Islet precursor cell (in vitro differentiated cells): ENCODE measurements at places on chromosomes 11 and 22.

DNA sequence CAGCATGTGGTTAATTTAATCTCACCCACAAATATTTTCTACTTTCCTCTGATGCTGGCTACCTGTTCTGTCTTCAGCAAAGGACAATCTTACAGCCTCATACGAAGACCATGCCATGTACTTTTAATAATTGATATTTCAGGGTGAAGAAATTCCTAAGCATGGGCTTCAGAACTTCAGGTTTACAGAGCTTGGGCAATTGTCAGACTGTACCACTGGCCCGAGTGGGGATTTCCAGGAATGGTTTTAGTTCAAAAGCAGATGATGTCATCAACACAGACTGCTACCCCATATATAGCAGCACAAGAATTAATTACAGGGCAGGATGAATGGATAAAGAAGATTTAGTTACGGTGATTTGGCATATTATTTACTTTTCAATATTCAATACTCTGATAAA is 171.8 kb downstream of the ETS1 start:
- DNase-seq, result no peak

DNA sequence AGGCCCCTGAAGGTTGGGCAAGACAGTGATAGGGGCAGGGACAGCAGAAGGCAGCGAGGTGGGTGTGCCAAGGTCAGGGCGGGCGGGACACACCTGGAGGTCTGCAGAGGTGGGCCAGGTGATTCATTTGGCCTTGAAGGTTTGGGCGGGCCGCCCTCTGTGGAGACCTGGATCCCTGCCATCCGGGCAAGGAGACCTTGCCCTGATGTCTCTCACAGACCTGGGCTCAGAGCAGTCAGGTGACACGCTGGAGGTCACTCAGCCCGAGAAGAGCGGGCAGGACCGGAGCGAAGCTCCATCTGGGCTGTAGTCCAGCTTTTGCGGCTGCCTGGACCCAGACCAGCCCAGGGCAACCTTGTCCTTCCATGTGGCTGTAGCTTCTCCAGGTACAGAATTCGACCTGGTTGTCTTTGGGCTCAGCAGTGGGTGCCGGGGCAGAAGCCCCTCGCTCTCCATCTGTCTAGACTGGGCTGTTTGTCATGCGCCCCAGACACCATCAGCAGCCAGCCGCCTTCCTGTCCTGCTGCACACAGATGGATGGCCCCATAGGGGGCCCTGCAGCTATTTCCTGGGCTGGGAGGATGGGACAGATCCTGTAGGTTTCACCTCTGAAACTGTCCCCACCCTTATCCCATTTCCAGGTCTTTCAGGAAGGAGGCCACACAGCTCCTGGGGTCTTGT is 3.1 kb downstream of the MRGPRG start:
- DNase-seq, result peak; percentile 49

- DNase-seq, result no peak
Observed at GRCh38 chr22:44167501-44167900, 13.2 kb upstream of the PARVG start.

DNA sequence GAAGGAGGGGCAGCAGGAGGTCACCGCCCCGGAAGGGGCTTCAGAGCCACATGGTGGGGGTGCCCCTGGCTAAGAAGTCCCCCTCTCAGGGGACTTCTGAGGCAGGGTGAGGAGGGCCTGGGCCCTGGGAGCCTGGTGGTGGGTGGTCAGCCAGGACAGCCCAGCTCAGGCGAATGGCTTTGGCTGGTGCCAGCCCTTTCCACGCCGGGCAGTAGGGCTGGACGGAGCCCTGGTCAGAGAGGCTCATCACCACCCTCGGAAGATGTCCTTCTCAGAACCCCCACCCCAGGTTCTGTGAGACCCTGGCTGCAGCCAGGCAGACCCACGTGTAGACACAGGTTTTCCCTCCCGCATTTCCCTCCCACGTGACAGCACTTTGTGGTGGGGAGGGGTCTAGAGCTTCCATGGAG is 35.9 kb downstream of the OSBPL5 start:
- DNase-seq, result peak; percentile 47

- DNase-seq, result no peak
Observed at GRCh38 chr11:69130654-69131053, 25.1 kb upstream of the SMIM38 start.

GRCh38 chr22:25490896-25491295 is 73.6 kb upstream of the GRK3 start:
- DNase-seq, result no peak

DNA sequence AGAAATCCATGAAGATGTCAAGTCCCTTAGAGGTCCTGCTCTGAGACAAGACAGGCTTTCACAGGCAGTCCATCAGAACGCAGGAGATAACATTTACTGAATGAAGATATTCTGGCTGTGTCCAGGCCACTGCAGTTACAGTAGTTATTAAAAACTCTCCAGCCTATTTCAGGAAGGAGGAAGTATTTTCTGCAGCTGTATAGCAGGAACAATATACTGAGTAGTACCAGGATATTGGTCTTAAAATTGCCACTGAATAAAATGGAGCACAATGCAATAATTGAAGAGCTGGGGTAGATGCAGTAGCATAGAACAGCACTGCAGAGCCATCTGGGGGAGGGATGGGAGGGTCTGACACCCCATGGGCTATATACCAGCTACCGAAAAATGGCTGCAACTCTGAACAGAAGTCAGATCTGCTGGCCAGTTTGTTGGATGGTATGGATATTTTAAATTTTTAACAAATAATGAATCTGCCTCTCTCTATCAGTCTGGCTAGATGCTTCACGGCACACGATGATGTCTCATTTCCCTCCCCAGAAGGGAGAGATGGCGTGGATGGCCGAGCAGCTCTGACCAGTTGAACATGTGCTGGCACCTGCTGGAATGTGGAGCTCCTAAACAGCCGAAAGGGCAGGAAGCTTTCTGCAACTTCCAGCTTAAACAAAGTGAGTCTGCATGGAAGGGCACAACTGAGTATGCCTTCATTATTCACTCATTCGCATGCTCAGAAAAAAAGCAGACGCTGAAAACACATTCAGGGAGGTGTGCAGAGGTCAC is 342.1 kb upstream of the SYN3 start:
- no peak for DNase-seq

- no peak for DNase-seq
Observed at GRCh38 chr11:93537049-93537448, 6.1 kb downstream of the SMCO4 start.

DNA sequence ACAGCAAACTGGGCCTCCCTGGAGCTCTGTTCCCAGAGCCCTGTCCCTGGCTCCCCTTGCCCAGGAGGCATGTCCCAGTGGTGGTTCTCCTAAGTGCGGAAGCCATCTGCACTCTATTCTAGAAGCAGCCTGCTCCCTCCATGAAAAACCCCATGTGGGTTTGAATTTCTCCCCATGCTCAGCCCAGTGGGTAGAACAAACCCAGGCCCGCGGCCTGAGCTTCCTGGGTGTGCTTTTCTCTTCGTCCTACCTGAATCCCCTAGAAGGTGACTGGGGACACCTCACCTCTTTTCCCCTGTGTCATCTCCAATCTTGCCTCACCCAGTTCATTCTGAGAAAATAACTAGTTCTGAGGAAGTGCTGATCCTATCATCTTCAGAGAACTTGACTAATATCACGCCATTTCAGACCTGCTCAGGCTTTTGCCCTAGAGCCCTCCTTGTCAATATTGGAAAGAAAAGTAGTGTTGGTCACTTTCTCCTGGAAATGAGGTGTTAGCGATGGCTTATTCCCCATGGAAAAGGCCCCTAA is 15.9 kb downstream of the IL10RA start:
- DNase-seq, result peak; percentile 34

- no peak for DNase-seq
Observed at GRCh38 chr11:1878137-1879031, 13.3 kb downstream of the PRR33 start.

- peak; percentile 20 for DNase-seq
Observed at GRCh38 chr11:14224395-14224794, 134.6 kb downstream of the RRAS2 start.

DNA sequence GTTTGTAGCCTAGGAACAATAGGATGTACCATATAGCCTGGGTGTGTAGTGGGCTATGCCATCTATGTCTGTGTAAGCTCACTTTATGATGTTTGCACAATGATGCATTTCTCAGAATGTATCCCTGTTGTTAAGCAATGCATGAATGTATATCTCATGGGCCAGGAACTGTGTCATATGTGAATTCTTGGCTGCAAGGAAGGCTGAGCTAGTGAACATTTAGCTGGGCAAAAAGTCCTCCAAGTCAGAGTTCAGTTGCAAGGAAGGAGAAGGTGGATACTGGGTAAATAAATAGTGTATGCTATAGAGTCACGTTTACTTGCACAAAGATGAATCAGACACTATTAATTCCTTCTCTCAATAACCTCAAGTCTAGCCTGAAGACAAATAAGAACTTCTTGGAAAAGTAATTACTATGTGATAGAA is 136.1 kb downstream of the EHF start:
- DNase-seq, result no peak

DNA sequence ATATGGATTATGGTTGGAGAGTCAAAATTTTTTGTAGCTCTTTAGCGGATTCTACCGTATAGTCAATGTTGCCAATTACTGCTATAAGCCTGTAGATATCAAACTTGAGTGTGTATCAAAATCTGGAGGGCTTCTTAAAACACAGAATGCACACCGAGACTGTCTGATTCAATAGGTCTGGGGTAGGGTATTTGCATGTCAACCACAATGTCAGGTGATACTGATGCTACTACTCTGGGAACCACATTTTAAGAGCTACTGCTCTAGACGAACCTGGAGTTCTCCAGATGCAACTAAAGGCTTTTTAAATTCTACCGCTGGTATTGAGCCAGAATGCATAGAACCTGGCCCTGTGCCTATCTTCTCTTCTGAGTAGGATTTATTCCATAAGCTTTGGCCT is 15.8 kb upstream of the MS4A4A start:
- DNase-seq, result no peak

- no peak for DNase-seq
Observed at GRCh38 chr22:17938484-17938924, 85.9 kb downstream of the MICAL3 start.

- no peak for DNase-seq
Observed at GRCh38 chr11:12248330-12248729, 129.0 kb upstream of the PARVA start.

GRCh38 chr22:20567371-20567847 is 60.0 kb downstream of the MED15 start:
- DNase-seq, result peak; percentile 87

GRCh38 chr22:35886309-35886708 is 142.3 kb downstream of the RBFOX2 start:
- DNase-seq, result no peak

- no peak for DNase-seq
Observed at GRCh38 chr11:3835751-3836150, 5.0 kb downstream of the RHOG start.

DNA sequence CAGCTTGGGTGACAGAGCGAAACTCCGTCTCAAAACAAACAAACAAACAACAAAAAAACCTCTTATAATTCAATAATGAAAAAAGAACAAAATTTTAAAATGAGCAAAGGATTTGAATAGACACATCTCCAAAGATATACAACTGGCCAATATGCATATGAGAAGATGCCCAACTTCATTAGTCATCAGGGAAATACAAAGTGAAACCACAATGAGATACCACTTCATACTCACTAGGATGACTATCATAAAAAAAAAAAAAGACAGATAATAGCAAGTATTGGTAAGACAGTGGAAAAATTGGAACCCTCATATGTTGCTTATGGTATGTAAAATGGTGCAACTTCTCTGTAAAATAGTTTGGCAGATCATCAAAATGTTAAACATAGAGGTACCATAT is 28.7 kb upstream of the BARX2 start:
- DNase-seq, result no peak

- DNase-seq, result peak; percentile 38
Observed at GRCh38 chr11:120025606-120026335, 112.1 kb downstream of the TRIM29 start.

- DNase-seq, result no peak
Observed at GRCh38 chr11:112042161-112042960, 17.2 kb downstream of the DLAT start.

DNA sequence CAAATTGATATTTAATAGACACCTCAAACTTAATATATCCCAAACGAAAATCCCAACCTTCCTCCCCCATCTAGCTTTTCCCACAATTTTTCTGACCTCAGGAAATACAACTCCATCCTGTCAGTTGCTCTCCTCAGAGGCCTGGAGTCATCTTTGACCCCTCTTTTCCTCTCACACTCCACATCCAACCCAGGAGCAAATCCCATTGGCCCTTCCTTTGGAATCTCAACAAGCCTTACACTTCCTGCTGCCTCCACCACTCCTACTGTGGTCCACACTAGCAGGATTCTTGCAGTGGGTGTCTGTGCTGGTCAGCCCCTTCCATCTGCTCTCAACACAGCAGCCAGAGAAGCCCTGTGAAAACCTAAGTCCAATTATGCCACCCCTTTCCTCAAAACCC is 39.3 kb upstream of the RFPL3 start:
- DNase-seq, result no peak

GRCh38 chr22:27856386-27856785 is 54.8 kb upstream of the MN1 start:
- DNase-seq, result no peak

GRCh38 chr11:86194998-86195397 is 49.6 kb upstream of the EED start:
- no peak for DNase-seq

DNA sequence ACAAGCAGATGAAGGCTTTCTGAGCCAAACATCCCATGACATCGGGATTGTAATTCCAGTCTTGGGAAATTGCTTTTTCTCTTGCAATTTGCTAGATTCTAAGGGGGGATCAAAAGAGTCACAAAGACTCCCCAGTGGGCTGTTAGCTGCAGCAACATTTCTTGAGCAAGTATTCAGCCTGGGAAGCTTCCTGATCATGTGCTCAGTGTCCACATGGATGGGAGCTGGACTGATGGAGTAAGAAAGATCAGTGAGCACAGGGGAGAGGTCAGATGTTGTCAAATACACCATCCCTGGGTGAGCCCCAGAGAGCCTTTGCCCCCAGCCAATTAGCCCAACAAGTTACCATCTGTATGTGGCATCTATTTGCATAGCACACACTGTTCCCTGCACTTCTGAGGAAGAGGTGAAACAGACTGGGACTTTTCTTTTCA is 10.2 kb upstream of the GRK3 start:
- no peak for DNase-seq

- peak; percentile 29 for DNase-seq
Observed at GRCh38 chr11:43548916-43549315, 131.6 kb upstream of the HSD17B12 start.

DNA sequence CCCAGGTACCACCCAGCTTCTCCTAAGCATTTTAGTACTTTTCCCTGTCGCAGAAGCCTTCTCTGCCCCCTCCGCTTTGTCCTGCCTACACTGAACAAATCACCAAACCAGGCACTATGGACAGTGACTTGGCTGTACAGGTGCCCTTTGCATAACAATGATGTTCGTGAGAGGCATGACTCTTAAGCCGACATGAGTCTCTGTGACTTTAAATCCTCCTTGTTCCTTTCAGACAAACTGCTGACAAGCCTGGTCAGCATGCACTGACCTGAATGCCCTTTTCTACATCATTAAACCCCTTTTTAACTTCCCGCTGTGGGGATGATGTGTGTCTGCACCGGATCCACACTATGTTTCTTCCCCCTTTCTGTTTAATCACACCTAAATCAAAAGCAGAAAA is 16.6 kb downstream of the CAVIN3 start:
- DNase-seq, result no peak
